ENCODE measurements at places on chromosomes 7 and 10.

DNA sequence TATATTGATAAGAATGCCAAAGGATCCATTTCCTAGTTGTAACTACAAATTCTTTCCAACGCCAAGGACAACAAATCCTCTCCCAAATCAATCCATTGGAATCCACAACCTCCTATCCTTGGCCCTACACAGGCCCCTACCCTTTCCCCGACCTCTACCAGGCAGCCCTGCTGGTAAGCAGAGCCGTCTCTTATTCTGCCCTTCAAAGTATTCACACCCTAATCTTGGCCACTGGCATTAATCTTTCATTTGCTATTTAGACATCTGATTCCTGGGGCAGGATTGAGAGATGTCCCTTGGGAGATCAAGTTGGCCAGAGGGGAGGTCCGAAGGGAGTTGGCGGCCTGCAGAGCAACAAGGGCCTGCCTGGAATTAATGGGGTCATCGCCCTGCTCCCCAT, 161.4 kb downstream of the PLXNA4 start:
- DNase-seq: no peak

DNA sequence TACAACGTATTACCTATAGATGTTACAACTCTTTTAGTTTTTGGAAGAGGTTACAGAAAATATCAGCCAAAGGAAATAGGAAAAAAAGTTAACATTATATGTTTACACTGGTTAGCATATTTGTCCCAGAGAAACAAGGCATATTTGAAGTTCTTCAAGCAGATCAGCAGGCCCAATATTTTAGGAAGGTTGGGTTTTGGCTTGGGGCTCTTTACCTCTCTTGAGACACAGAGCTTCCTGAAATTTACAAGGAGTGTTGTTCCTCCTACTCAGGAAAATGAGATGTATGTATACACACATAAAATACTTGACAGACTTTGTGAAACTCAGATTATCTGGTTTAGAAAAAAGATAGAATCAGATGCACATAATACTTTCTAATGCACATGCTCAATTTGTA, 323.6 kb downstream of the HGF start:
- no peak for DNase-seq

DNA sequence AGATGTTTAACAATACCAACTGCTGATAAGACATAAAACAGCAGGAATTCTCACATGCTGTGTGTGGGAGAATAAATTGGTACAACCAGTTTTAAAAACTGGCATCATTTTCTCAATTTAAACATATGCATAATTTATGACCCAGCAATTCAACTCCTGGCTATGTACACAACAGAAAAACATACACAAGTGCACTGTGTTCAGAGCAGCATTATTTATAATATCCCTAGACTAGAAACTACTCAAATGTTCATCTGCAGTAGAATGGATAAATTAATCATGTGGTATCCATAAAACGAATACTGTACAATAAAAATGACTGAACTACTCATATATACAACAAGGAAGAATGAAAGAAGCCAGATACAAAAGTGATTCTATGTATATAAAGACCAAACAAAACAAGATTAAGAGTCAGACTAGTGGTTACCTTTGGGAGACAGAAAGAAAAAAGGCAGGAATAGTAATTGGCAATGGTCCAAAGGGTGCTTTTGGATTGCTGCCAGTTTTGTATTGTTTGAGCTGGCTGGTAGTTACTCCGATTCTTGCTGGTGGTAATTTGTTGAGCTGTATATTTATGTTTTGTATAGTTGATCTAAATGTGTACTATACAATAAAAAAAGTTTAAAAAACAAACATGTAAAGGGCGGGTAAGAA, 306.0 kb downstream of the TFEC start:
- DNase-seq: no peak

DNA sequence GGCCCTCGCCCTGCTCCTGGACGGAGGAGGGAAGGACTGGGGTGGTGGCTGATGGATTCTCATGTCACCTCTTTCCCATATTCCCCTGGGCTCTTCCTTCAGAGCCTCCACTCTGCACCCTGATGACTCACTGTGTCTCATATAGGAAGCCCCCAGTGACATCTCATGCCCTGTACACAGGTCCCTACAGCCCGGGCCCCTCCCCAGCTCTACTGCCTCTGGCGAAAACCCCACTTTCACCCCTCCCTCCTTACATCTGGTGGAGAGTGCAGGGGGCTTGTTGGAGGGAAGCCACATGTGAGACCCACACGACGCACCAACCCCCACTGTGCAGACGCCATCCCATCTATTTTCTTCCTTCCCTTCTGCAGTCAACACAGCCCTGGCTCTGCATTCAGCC, 72.8 kb upstream of the ZNF479 start:
- DNase-seq: no peak

- no peak for DNase-seq
Observed at GRCh38 chr10:27601946-27602538, 97.9 kb downstream of the RAB18 start.

GRCh38 chr7:84195295-84196060, 889 bp upstream of the SEMA3A start:
- DNase-seq: no peak

- DNase-seq: no peak
Observed at GRCh38 chr10:124020981-124021815, 72.2 kb downstream of the CHST15 start.

GRCh38 chr10:132704008-132704814, 81.7 kb downstream of the NKX6-2 start:
- DNase-seq: no peak

DNA sequence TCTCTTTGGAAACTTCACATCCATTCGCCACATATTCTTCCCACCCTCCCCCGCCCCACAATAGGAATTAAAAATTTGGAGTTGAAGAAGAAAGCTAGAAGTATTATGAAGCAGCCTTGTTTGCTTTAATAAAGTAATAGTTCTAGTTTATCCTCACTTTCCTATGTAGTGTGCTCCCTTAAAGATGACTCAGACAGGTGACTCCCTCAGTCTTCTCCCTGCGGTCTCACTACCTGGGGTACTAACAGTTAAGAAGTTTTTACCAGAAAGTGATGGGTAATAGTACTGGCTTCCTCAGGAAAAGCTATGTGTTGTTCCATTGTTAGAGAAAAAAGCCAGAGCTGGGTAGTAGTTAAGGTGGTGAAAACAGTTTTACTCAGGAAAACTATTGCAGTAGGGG, 58.6 kb downstream of the CCNY start:
- no peak for DNase-seq

DNA sequence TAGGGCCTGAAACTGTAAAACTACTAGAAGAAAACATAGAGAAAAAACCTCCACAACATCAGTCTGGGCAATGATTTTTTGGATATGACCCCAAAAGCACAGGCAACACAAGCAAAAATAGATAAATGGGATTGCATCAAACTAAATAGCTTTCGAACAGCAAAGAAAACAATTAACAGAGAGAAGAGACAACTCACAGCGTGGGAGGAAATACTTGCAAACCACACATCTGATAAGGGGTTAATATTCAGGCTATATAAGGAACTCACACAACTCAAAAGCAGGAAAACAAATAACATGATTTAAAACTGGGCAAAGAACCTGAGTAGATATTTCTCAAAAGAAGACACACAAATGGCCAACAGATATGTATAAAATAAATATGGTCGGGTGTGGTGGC, 7.7 kb upstream of the GSTK1 start:
- no peak for DNase-seq

DNA sequence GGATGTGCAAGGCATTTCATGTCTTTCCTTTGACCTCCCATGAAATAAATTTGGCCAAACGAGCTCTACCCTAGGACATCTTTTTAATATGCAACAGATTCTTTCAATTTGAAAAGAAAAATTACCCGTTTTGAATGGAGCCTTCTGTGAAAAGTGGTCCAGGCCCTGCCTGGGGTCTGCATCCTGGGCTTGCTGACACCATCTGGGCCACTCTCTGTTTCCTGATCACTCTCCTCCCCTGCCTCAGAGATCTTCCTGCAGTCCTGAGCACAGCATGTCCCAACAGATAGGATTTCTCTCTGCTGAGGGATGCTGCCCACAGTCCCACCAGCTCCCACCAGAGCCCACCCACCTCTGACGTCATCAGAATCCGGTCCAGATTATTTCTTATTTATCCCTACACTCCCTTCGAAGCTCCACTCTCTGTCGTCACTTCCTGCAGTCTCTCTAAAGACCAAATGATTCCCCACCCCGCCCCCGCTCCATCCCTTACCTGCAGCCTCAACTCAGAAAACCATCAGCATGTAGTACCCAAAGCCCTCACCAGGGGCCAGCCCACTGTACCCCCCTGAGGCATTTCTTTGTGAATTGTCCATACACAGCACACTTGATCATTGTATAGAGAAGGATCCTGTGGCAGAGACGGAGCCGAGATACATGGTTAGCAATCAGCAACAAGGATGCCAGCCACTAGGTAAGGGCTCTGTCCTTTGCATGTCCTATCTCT, 192.1 kb upstream of the MGMT start:
- DNase-seq: no peak

DNA sequence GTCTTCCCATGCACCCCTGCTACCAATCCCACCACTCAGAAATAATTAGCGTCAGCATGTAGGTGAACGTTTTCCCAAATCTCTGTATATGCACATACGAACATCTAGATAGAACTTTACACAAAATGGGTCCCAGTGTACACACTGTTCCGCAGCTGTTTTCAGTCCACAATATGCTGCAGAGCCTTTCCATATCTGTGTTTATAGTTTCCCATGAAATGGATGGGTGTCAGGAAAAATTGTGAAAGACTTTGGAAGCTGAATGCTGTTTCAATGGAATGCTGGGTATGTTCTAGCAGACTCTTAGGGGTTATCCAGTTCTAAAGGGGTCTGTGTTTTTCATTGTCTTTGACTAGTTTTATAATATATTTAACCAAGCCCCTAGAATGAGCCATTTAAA, 13.8 kb downstream of the GRK5 start:
- DNase-seq: no peak

GRCh38 chr7:86749741-86750665, 106.3 kb downstream of the GRM3 start:
- no peak for DNase-seq

- no peak for DNase-seq
Observed at GRCh38 chr10:58969576-58969975, 206.9 kb upstream of the PHYHIPL start.

GRCh38 chr7:37208528-37208927, 240.1 kb downstream of the ELMO1 start:
- no peak for DNase-seq

- DNase-seq: no peak
Observed at GRCh38 chr7:116367171-116367813, 132.2 kb upstream of the CAV2 start.

DNA sequence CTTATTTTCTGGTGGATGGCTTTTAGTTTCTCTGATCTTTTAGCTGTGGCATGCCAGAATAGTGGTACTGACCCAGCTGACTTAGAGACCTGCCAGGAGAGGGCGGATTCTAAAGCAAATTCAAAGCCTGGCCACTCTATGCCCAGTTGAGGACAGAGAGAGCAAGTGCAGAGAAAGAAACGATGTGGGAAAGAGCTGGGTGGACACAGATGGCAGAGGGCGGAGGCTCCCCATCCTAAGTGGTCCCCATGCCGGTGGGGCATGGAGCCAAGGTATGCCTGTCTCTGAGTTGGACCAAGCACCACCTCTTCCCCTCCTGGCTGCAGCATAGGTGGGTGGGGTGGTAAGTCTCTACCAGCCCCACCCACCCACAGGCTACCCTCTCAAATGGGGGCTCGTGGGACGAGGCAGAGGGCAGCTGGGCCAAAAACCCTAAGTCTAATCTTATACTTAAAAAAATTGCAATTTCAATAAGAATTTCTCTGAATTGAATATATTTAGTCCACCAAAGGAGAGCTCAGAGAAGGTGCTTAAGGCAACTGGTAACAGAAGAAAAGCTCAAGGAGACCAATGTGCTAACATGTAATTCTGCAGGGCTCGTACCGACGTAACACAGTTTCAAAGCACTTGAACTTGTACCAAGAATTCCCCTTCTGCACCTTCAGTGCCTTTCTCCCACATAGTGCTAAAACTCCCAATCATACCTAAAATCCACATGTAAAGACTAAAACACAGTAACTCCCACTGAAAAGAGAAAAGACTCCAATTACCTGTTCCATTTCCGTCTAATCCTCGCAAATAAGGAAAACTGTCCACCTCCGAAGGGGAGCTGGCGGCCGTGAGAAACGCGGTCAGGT, 85.7 kb upstream of the NMT2 start:
- no peak for DNase-seq

DNA sequence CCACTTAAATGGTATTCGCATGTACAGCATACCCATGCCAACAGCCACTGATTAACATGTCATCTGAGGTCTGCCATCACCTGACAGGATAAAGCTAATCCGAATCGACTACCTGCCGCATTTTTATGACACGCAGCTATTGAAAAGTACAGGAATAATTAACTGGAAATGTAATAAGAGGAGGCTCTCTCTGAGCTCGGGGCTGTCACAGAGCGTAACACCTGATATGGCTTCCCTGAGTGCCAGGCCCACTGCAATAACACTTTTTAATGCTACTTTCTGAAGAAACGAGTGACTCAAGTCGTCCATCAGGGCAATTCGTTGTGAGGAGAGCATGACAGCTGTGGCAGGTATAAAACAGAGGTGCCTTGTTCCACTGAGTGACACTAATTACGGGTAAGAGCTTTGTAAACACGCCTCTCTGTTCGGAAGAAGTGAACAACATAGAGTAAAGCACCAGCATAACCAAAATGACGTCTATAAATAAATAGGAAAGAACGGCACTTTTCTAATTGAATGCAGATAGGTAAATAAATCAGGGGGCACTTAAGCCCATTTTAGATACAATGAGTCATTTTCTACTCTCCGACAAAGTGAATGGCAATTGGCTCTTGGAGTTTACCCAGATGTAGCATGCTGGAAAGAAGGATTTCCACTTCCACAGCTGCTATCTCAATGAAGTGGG, 56.5 kb upstream of the CREB5 start:
- no peak for DNase-seq

DNA sequence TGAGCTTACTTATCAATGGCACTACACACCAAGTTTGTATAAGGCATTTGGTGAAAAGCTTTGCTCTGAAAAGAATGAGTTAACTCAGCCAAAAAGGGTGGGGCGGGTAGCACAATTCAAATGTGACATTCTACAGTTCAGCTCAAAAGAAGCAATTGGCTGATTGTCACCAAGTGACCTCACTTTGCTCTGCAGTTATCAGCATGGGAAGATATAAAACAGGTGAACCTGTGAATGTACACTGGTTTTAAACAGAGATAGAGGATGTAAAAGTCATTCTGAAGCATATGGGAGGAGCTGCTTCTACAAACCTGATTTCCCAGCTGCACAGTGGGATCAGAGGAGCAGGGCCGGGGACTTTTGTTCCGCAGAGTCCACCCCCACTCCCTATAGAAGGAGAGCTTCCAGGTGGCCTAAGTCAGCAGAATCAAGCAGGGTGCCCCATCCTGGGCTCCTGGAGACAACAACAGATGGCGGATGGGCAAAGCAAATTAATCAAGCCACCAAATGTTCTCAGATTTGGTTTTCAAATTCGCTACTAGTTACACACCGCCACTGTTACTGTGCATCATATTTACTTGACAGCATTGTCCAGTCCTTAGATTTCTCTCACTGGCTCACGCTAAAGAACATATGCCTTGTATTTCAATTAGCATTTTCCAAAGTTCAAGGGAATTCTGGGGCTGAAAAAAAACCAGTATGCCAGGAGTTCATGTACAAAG, 27.5 kb upstream of the NPVF start:
- DNase-seq: no peak

Measured in stimulated activated CD4-positive, alpha-beta T cell treated with anti-CD3 and anti-CD28 coated beads, Interleukin-4, amount 100 ng/mL, for 4 hours (primary cell).